G401 (cell line): ENCODE measurements at places on chromosomes 12 and 14.
A peak's percentile ranks its signal among the peaks of the same experiment; 100 is the strongest.

- DNase-seq = no peak
Measured at GRCh38 chr14:101236496-101237251, 324.6 kb upstream of the DIO3 start.

- no peak for DNase-seq
Measured at GRCh38 chr14:76863724-76864407, 37.7 kb downstream of the LRRC74A start.

GRCh38 chr12:114982760-114983159 is 298.8 kb upstream of the TBX3 start:
- DNase-seq = no peak

DNA sequence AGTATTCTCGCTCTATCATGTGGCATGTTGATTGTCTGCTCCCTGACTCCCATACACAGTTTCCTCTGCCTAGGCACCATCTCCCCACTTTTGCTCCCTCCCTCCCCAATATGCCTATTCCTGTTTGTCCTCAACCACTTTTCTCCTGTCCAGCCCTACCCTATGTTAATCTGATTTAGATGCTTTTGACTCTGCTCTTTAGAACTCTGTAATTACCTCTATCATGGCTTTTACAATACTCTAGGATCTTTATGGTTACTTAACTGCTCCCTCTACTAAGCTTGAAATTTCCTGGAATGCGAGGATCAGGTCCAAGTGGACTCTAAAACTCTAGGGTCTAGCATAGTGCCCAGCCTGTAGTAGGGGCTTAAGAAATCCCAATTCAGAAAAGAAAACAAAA is 68.6 kb downstream of the TGFB3 start:
- no peak for DNase-seq

GRCh38 chr12:76688631-76689030 is 75.3 kb upstream of the ZDHHC17 start:
- DNase-seq = no peak

DNA sequence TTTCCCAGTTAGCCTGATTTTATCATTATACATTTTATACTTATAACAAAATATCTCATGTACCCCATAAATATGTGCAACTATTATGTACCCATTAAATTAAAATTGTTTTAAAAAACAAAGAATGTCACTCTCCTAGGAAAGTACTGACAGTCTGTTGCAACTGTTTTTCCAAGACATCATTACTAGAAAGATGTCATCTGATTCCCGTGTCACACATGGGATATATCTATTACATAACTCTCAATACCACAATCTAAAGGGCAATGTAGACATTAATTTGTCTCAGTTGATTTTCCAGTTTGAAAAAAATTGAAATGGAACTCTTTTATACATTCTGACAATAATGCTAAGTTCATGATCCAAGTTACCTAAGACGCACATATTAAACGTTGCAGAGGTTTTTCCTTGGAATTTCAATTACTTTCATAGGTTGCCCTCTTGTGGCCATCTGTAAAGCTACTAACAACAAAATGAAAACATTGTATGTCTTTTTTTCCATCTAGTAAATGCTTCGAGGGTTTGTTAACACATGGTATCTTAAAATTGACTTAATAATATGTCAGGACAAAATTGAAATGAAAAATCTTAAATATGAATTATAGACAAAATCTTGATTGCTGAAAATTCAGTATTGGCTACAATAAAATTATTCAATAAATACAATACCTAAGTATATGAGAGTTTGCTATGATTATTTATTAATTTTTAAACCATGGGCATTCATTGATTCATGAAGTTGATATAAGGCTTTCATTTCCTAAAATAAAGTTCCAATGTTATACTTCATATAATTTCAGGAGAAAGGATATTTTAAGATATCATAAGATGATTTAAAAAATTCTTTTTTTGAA is 131.6 kb downstream of the PPFIA2 start:
- DNase-seq = peak; percentile 84

DNA sequence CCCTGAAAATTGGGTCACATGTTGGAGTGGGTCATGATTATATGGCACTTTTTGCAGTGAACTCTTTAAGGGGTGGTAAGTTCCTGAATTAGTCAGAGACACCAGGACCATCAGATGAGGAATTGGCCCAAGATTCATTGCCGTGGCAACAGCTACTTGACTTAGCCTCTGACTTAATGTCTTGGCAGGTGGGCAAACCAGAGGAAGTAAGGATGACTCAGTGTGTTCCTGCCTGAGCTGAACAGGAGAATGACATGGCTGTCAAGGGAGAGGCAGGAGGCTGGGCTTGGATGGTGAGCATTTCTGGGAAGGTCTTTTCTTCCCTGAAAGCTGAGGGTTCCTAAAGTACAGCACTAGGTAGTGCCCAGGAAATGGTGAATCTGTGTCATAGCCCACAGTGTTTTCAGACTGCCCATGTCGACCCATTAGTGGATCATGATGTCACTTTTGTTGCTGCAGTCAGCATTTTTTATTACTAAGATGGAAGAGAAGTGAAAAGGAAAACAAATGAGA is 170.1 kb upstream of the PWP1 start:
- DNase-seq = no peak

DNA sequence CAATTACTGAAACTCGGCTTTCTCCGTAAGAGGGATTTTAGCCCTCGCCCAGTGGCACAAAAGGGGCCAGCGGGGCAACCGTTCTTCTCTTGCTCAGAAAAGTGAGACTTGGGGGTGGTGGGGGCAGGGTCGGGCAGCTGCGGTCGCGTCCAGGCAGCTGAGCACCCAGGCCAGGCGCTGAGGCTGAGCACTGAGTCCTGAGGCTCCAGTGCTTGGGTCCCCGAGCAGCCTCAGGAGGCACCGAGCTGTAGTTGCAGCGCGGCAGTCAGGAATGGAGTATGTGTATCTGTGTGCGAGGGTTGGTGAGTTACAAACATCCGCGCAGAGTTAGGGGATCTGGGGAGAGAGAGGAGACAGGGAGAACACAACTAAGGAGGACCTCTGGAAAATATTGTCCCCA is 4.1 kb upstream of the HOXC6 start:
- DNase-seq = no peak

- no peak for DNase-seq
Measured at GRCh38 chr14:102624666-102625065, 32.2 kb downstream of the RCOR1 start.

GRCh38 chr12:54201001-54201794 is 12.4 kb upstream of the SMUG1 start:
- peak; percentile 66 for DNase-seq

DNA sequence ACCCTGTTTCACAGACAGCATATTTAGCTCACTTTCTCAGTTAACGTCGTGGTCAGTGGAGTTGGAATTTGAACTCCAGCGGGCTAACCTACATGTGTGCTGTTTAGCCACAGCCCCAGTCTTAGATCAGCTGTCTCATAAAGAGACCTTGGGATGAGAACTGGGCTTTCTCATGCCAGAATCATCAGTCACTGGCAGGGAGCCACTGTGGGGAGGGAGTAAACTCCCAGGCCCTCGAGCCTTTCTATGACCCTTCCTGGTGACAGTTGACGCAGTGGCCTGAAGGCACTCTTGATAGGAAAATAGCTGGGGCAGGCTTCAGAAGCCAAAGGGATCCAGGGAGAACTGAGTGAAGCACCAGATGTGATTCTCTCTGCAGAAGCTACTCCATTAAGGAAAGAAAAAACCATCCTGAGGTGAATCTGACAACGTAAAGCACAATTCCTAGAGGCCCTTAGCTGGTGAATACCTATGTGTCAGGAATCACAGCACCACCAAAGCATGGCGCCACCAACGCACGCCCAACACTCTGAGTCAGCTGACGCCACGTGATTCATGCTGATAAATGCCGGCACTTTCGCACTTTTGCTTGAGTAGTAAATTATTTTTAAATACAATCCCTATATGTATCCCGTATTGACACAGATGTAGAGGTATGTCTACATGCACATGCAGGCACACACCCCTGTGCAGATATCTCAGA is 279.6 kb upstream of the TMEM132C start:
- no peak for DNase-seq

- peak; percentile 94 for DNase-seq
Measured at GRCh38 chr12:124720681-124721500, 142.8 kb downstream of the SCARB1 start.

GRCh38 chr14:23930742-23931141 is 22.8 kb upstream of the DHRS4 start:
- DNase-seq = no peak

GRCh38 chr12:71945121-71945520 is 6.5 kb downstream of the TPH2 start:
- DNase-seq = no peak

GRCh38 chr12:25500651-25501050 is 52.4 kb downstream of the LMNTD1 start:
- no peak for DNase-seq

GRCh38 chr14:76446921-76447320 is 71.0 kb downstream of the ESRRB start:
- no peak for DNase-seq

- no peak for DNase-seq
Measured at GRCh38 chr12:27778206-27778605, 1.8 kb upstream of the KLHL42 start.
